ENCODE measurements at places on chromosomes 4 and X.

DNA sequence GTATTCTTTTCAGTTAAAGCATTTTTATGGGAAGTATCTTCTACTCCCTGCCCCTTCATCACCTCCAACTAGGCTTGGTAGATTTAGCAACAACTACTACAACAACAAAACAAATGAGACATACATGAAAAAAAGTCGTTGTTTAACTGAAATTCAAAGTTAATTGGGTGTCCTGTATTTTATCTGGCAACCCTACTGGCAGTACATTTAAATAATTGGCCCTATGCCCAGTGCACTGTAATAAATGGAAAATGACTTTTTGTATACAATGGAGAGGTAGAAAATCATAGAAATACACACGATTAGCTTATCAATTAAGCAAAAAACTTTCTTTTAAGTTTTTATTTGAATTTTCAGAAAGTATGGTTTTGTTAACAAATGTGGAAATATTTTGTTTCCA is 21.4 kb upstream of the CLGN start:
- no peak for DNase-seq

DNA sequence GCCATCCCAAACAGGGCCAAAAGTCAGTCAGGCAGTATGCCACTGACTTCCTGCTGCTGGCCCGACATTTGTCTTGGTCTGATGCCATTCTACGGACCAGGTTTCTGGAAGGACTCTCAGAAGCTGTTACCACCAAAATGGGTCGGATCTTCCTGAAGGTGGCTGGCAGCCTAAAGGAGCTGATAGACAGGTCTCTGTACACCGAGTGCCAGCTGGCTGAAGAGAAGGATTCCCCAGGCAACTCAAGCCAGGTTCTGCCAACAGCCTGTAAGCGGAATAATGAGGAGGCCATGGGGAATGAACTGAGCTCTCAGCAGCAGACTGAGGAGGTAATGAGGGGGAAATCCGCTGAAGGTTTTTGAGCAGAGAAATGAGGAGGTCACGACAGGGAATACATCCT is 95.7 kb downstream of the RTL9 start:
- DNase-seq, result no peak

DNA sequence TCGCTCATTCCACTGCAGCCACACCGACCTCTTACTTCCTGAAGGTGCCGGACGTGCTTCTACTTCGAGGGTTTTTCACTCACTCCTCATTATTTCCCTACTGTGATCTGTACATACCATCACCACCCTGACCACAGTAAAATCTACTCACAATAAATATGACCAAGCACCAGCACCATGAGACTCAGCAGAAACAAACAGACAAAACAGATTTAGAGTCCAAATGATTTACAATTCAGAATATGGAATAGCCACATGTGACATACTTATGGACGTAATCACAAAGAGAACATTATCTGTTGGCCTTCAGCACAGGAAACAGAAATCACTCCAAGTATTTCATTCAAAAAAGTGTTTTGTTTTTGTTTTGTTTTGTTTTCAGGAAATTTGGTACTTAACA is 16.1 kb upstream of the KLB start:
- DNase-seq, result no peak

DNA sequence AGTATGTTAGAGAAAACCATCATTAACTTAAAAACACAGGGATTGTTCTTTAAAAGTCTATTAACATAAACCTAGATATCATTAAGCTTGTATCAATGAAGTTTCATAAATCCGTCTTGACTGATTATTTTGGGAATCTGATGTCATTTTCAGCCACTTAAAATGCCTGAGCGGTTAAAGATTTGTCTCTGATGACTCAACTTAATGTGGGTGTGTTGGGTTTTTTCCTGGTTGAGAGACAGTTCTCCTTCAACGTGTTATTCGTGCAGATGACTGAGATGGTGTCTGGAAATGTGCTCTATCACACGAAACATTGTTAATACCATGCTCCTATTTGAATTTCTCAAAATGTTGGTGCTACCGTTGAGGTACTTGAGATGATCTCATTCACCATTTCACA is 227.3 kb upstream of the TENM3 start:
- DNase-seq, result no peak
